ENCODE measurements at places on chromosomes 1 and 21.

DNA sequence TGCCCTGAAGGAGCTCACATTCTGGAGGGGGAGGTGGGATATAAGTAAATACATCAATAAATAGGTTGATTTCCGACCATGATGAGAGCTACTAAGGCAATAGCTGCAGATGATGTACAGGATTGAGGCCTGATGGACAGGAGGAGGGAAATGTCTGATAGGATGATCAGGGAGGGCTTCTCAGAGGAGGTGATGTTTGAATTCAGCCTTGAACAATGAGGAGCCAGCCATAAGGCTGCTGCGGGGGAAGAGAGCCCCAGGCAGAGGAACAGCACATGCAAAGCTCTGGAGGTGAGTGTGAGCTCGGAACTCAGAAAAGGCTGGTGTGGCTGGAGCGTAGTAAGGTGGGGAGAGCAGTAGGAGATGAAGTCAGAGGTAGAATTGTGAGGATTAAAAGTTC lies 411.7 kb downstream of the PTPRU start:
- DNase-seq = no peak

- peak; percentile 69 for DNase-seq
These were observed 79.2 kb downstream of the TMEM53 start for GRCh38 chr1:44594871-44595735.

- DNase-seq = no peak
These were observed 404.7 kb upstream of the VAMP3 start for GRCh38 chr1:7366286-7366954.

GRCh38 chr1:181062836-181063428 lies 25.6 kb upstream of the IER5 start:
- DNase-seq = peak; percentile 47

DNA sequence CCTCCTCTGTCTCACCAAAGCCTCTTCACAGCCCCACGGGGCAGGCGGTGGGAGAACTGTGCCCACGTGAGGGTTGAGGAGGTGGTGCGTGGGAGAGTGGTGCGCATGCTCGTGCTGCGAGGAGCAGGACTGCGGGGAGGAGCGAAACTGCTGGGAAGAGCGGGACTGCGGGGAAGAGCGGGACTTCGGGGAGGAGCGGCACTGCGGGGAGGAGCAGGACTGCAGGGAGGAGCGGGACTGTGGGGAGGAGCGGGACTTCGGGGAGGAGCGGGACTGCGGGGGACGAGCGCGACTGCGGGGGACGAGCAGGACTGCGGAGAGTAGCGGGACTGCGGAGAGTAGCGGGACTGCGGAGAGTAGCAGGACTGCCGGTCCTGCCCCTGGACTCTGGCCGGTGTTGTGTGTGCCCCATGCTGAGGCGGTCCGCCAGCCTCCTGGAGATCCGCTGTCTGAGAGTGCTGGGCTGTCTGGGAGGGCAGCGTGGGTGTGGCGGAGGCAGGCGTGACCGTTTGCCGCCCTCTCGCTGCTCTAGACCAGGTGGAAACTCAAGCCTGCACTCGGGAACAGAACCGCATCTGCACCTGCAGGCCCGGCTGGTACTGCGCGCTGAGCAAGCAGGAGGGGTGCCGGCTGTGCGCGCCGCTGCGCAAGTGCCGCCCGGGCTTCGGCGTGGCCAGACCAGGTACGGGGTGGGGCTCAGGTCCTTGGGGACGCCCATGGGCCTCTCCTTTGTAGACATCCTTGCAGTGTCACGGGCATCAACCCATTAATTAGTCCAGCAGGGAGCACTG lies 24.6 kb downstream of the TNFRSF1B start:
- no peak for DNase-seq
